NCI-H187 treated with DMSO at 0.1 percent for 48 hours (cell line): ENCODE measurements at places on chromosomes 4 and X.
A peak's percentile ranks its signal among the peaks of the same experiment; 100 is the strongest.

DNA sequence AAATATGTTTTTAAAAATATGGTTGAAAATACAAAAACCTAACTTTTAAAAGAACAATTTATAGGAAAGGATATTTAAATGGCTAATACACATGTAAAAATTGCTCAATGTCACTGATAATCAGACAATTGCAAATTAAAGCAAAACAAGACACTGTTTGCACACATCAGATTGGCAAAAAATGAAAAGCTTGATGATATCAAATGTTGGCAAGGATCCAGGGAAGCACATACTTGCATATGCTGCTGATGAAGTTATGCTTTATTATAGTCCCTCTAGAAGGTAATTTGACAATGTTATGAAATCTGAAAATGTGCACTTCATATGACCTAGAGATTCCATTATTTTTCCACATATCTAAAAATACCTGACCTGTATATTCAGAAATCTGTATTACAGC is 45.7 kb upstream of the EPGN start:
- no peak for DNase-seq

- no peak for DNase-seq
Observed at GRCh38 chr4:26753617-26754016, 107.0 kb upstream of the STIM2 start.

GRCh38 chr4:42656679-42656943 is 294 bp downstream of the ATP8A1 start:
- no peak for DNase-seq

- no peak for DNase-seq
Observed at GRCh38 chrX:97065066-97065465, 181.4 kb downstream of the RPA4 start.

DNA sequence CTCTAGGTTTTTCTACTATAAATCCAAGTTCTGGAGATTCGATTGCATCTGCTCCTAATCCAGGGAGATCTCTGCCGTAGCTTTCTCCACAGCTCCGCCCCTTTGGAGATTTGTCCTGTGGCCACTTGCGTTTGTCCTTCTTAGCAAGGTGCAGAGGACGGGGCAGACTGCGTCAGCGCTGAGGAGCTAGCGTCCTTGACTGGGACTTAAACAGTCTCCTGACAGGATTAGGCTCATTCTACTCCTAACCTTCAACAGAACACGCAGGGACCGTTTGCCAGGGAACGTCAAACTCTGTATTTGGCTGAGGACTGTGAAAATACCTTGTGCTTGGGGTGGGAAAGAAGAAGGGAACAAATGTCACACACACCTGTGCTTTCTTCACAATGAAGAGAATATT is 38.6 kb downstream of the SORBS2 start:
- DNase-seq = no peak

DNA sequence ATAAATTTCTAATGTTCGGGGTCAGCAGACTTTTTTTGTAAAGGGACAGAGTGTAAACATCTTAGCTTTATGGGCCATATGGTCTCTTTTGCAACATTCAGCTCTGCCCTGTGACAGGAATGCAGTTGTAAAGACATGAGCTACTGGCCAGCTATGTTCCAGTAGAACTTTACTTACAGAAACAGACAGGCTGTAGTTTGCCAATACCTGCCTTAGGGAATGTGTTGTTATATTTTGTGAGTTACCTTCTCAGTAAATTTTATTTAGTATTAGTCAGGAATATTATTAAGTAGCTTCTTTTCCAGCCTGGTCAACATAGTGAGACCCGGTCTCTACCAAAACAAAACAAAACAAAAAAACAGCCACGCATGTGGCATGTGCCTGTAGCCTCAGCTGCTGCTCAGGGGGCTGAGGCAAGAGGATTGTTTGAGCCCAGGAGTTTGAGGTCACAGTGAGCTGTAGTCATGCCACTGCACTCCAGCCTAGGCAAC is 48.7 kb downstream of the HTT start:
- no peak for DNase-seq

- DNase-seq = no peak
Observed at GRCh38 chr4:169119536-169119935, 109.5 kb upstream of the CBR4 start.

GRCh38 chr4:91220315-91220714 is 1083.5 kb upstream of the GRID2 start:
- no peak for DNase-seq

DNA sequence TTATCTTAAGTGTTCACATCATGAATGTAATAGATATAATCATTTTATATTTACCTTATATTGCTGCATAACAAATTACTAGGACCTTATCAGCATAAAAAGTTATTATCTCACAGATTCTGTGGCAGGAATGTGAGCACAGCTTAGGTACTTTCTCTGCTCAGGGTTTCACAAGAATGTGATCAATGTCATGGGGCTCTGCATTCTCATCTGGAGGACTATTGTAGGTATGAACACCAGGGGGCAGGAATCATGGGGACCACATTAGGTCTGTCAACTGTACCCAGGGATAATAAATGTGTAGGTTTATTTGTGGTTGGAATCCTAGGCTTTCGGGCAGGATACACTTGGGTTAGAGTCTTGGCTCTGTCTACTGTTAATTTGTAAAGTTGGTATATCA is 519.2 kb downstream of the ARAP2 start:
- DNase-seq = no peak

DNA sequence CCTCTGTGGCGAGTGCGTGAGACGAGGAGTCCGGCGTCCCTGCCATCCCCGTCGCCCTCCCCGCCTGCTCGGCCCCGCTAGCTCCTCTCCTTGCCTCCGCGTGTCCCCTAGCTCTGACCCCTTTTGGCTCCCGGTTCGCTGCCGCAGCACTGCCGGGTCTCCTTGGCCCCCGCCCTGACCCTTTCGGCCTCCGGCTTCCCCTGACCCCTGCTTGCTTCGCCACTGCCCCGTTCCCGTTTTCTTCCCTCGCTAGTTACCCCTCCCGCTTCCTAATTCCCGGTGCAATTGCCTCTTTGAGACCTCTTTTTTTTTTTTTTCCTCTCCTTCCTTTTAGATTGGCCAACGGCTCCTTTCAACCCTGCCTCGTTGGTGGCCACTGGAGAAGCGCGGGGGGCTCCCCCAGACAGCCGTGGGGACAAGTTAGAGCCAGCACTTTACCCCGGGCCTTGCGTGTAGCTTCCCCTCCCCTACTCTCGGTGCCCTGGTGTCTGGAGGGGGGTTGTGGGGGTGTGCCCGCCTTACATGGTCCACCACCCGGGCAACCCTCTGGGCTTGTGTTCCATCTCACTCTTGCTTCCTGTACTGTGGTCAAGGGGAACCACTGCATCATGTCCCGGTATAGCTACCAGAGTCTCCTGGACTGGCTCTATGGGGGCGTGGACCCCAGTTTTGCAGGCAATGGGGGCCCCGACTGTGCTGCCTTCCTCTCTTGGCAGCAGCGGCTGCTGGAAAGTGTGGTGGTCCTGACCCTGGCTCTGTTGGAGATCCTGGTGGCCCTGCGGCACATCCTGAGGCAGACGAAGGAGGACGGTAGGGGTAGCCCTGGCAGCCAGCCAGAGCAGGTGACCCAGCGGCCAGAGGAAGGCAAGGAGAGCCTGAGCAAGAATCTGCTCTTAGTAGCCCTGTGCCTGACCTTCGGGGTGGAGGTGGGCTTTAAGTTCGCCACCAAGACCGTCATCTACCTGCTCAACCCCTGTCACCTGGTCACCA is 548 bp downstream of the TMEM164 start:
- no peak for DNase-seq

- no peak for DNase-seq
Observed at GRCh38 chrX:120144178-120144844, 14.1 kb upstream of the RHOXF2 start.

- no peak for DNase-seq
Observed at GRCh38 chr4:6002926-6003325, 15.3 kb downstream of the C4orf50 start.

DNA sequence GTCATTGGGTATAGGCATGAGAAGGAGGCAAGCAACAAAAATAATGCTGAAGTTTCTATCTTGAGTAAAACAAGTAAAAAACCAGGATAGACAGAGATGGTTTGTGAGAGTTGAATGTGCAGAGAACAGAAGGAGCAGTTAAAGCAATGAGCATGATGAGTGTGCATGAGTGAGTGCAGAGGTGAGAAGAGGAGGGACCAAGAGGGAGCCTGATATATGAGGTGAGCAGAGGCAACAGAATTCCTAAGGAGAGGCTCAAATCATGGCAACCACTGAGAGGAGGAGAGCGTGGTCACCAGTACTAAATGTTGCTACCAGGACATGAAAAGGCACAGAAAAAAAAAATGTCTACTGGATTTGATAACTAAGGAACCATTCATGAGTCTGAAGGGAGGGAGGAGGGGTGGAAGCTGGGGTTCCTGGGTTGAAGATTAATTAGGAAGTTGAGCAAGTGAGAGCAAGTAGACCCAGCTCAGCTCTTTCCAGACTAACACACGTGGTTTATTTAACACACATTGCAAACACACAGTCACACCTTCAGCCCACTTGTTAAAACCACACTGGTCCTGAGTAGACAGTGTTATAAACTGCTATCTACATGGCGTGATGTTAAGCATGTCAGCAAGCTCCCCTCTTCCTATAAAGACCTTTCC is 69.0 kb upstream of the IQCM start:
- no peak for DNase-seq

DNA sequence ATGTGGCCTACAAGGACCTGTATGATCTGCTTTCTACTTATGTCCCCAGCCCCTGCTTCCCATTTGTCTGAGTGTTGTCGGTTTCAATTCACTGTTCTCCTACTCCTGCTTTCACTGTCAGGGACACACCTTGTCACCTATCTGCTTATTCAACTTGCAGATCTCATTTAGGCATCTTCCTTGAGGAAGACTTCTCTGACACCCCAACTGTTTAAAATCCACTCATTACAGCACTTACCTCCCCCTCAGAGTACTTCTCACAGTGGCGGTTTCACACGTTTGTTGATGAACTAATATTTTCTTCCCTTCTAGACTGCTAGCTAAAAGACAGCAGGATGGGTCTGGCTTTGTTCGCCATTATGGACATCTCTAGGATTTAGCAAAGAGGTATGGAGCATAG is 279.9 kb upstream of the TET2 start:
- no peak for DNase-seq

DNA sequence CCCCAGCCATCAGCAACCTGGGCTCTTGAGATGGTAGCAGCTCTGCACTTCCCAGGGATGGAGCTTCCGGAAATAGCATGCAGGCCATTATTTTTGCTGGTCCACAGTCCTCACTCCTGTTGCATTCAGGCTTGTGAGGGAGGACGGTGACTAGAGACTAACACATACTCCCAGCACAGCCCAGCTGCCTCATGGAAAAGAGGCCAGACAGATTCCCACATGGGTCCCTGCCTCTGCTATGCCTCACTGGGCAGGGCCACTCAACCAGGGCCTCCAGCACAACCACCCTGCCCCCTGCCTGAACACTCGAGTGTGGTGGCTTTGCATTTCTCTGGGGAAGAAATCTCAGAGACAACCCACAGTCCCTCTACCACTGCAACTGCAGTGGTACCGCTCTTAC is 1195.1 kb downstream of the PCDH18 start:
- no peak for DNase-seq

DNA sequence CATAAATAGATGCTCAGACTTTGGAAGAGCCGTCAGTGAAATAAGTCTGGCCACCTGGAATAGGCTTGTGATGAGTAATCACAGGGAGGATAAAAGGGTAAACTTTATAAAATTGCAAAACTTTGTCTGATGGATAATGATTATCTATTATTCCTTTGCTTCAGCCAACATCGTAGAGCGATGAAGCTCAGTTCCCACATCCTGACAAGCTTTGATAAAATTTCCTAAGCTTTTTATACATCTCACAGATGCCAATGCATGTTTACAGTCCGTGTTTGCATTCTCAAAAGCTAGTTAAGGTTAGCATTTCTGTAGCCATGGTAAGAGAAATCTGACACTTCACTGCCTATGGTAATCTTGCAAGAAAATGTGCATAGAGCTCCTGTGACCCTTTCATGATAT is 15.4 kb upstream of the UGDH start:
- no peak for DNase-seq

DNA sequence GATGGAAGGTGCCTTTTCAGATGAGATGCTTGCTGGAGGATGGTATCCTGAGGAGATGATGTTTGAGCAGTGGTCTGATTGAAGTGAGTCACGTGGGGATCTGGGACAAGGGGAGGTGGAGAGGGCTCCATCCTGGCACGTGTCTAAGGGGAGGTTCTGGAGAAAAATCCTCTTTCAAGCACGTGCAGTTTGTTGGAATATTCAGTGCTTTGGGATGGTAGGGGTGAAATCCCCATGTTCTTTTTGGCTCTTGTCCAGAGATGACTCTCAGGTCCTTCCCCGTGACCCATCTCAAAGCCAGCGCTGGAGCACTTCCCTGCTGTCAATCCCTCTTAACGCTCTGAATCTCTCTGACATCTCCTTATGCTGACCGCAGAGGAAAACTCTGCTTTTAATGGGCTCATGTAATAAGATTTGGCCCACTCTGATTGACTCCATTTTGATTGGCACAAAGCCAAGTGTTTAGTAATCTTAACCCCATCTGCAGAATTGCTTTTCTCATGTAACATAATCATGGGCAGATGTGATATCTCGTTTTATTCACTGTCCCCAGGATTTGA is 10.8 kb upstream of the KLKB1 start:
- DNase-seq = peak; percentile 37

DNA sequence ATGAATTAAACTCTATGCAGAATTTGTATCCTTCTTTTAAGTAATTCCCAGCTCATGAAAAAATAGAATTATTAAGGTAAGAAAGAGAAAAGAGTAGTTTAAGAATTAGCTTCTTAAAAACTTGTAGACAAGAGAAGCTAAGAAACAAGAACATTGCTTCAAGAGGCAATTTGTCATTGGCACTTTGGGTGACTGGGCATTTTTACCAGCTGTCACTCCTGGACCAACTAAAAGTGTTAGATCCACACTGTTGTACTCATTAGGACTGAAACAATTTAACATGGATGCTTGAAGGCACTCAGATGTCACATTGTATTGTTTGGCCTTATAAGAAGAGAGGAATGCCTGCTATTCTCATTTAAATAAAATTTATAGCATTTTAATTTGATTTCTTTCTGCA is 7.4 kb downstream of the COL25A1 start:
- DNase-seq = no peak

DNA sequence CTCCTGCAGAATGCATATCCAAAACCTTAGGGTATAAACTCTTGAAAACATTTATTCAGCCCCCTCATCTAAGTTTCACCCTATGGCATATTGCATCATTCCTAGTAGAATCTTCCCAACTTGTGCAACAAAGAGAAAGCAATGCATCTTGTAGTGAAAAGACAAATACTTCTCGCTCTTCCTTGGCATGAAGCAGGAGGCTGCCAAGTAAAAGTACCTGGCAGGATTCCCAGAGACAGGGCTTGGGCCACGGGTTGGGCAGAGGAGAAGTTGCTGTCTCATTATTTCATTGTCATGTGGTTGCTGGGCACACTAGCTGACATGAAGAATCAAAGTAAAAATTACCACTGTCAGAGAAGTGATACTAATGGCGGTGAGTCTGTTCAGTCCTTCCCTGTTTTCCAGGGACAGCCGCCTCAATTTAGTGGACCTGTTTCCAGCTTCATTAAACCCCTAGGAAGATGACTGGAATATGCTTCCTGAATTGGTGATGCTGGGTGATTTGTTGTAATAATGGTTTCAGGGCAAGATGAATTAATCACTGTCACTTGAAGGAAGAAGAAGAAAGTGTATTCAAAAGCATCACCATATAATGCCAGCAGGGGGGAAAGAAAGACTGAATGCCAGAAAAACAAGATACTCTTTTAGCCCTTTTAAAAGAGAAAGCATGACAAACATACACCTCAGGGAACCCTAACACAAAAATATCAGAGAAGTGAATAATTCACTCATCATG is 380.5 kb upstream of the IGFBP7 start:
- DNase-seq = no peak

- no peak for DNase-seq
Observed at GRCh38 chr4:57462843-57463242, 352.7 kb upstream of the IGFBP7 start.

GRCh38 chr4:176549161-176549865 is 229.5 kb downstream of the SPCS3 start:
- no peak for DNase-seq
